ENCODE measurements at places on chromosomes 5 and 9.

DNA sequence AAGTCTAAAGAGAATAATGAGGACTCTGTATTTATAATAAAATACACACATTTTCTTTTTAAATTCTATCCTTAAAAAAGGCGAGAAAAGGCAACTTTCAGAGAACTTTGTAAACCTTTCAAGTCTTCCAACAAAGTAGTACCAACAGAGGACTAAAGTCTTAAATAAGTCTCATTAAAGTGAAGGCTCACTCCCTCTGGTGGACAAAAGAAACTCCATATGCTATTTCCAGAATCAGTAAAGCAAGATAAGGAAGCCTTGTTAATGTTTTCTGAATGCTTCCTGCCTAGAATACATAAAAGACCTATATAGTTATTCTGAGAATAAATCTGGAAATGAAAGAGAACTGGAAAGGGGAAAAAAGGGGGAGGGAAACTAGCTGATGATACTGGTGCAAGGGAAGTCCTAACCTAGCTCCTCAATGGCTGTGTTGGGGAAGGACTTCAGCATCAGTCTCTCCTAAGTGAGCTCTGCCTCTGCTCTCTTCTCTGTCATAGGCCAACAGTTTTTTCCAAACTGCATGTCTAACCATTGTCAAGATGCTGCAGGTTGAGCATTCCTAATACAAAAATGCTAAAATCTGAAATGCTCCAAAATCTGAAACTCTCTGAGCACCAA lies 7.2 kb downstream of the HMGCS1 start:
- DNase-seq, result peak; percentile 41

GRCh38 chr5:109469896-109470662 lies 60.3 kb upstream of the PJA2 start:
- no peak for DNase-seq

- no peak for DNase-seq
These were observed 47.8 kb downstream of the AHRR start for GRCh38 chr5:369151-369868.

GRCh38 chr9:115263371-115264075 lies 145.6 kb upstream of the TNC start:
- DNase-seq, result no peak

GRCh38 chr9:21023861-21024260 lies 7.6 kb downstream of the HACD4 start:
- DNase-seq, result no peak

GRCh38 chr5:3893975-3894374 lies 298.3 kb downstream of the IRX1 start:
- no peak for DNase-seq

DNA sequence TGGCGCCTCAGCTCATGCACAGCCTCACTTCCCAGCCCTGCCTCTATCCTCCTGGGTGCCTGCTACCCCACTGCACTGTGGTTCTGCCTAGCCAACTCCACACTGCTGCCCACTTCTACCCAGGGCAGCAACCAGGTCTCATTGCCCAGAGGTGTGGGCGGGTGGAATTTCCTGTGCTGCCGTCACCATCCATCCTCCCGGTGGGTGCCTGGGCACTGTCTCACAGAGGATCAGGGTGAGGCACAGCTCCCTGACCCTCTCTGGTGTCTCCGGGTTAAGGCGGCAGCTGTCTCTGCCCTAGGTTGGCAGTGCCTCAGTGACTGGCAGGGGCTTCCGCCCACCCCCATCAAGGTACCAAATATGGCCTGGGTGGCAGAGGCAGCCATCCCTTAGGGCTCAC lies 4.3 kb upstream of the MTMR12 start:
- no peak for DNase-seq

DNA sequence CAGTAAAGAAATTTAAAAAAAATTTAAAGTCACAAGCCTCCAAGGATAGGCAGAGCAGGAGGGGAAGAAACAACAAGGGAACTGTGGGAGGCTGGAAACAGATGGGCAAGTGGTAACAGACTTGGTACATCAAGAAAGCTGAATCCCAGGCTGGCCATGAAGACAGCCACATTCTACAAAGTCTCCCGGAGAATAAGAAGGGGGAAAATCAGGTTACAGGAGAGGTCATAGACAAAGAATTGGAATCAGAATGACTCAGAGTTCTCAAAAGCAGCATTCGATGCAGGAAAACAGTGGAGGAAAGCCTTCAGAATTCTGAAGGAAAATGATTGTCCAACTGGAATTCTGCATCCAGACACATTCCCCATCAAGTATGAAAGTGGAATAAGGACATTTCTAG lies 129.7 kb downstream of the ADAMTS2 start:
- no peak for DNase-seq

Measured in glomerular endothelial cell (primary cell).